ENCODE measurements at places on chromosomes 2 and 18.

- no peak for DNase-seq
Observed at GRCh38 chr2:128726236-128726635, 407.6 kb upstream of the HS6ST1 start.

GRCh38 chr2:74290466-74291217 is 52.6 kb downstream of the SLC4A5 start:
- no peak for DNase-seq

DNA sequence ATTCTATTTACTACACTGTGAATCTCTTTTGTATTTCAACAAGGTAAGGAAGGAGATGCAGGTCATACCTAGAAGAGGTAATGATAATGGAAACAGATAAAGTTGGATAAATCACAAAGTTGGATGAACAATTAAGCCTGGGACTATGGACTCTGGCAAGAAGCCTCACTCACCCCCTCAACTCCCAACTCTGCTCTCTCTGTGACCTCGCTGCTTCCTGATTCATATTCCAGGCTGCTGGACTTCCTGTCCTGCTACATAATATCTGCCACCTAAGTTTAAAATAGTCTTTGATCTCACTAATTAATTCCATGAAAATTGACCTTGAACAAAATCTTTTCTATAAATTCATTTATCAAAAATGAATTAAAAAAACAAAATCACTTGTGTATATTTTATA is 215.3 kb downstream of the CALCRL start:
- DNase-seq = no peak

DNA sequence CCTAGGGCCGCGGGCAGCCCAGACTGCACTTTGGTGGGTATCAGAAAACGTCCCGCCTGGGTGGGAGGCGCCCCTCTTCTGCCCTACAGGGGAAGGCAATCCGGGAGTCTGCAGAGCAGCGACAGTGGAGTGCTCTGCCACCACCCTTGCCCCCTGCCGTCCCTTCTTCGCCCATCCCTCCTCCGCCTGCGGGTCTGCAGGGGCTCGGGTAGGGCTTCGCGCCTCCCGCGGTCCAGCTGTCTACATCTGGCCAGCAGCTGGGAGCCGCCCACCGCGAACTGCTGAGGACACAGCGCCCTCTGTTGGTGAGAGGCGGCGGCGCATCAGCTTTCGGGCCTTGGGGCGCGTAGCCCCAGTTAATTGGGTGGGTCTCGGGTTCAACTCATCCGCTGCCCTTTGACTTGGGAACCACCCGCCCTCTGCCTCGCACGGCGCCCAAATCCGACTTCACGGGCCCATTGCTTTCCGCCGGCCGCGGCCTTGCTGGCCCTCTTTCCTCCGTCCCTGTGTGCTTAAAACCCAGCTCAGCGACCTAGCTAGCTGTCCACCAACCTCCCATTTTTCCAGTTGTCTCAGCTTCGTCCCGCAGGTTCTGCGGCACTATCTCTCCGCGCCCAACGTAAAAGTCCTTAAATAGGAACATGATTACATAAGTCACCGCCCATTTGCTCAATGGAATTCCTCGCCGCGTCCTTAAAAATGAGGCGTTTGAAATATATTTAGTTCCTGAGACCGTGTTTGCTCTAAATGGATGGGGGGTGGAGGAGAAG is 17.6 kb downstream of the WNT10A start:
- DNase-seq = peak; percentile 83

DNA sequence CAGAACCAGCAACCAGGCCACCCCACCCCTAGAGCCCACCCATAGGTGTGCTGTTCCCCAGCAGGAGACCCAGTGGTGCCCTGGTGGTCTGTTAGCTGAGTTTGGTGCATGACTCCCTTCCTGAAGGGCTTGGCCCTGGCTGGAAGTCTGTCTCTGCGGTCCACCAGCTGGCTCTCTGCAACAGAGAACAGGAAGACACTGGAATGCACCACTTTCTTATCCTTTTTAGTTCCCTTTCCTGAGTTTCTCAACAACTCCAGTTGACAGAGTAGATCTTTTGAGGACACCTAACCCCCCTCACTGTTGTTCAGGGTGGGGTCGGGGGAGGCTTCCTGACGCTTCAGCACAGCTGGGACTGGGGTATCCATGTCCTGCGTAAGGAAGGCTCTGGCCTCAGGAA is 11.9 kb upstream of the RPL37A start:
- DNase-seq = no peak

GRCh38 chr18:45891806-45892205 is 66.3 kb downstream of the SIGLEC15 start:
- DNase-seq = no peak

- peak; percentile 81 for DNase-seq
Observed at GRCh38 chr2:167862782-167863181, 384.6 kb downstream of the STK39 start.

- DNase-seq = no peak
Observed at GRCh38 chr2:37543999-37544557, 127.4 kb downstream of the CDC42EP3 start.

- no peak for DNase-seq
Observed at GRCh38 chr2:18752667-18753422, 163.5 kb upstream of the NT5C1B start.
